ENCODE measurements at places on chromosomes 13 and 19.

DNA sequence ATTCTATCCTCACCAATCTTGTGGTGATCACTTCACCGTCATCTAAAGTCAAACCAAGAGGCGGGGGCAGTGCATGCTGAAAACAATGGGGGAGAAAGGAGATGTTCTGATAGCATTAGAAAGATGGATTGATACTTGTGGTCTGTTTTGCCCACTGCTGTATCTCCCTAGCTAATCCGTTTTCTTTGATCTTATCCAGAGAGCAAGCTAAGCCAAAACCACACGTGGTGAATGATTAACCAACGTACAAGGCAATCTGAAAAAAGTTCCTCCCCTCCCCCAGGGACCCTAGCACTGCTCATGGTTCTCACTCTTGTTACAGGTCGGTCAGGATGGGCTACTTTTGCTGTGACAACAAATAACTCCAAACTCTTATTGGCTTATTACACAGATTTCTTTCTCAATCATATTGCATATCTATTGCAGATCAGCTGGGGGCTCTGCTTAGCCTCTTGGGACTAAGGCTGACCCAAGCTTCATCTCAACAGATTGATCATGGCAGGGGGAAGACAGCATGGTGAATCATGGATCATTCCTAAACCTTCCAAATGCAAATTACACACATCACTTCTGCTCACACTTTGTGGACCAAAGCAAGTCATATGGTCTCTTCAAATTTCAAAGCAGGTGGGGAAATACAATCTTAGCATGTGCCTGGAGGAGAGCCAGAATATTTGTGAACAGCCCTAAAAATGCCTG is 11.9 kb upstream of the C13orf42 start:
- DNase-seq = peak; percentile 82

GRCh38 chr13:108383667-108384066 is 114.1 kb downstream of the TNFSF13B start:
- DNase-seq = no peak

DNA sequence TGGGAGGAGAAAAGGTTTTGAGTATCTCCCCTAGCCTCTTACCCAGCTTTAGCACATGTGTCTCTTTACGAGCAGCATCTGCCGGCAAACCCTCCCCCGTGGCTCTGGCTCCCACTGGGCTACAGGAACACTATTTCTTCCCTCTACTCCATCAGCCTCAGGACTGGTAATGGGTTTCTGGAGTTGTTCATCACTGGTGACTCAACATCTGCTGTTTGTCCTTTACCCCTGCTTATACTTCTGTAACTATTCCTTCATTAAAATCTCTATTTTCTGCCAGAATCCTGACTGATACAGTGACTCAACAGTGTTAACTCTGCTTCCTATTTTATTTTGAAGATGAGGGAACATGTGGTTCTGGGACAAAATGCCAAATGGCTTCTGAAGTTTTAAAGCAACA is 437.3 kb upstream of the HTR2A start:
- no peak for DNase-seq

- no peak for DNase-seq
Measured at GRCh38 chr13:23443878-23444277, 10.4 kb upstream of the SACS start.

- no peak for DNase-seq
Measured at GRCh38 chr19:29695765-29696564, 19.1 kb downstream of the C19orf12 start.

- DNase-seq = no peak
Measured at GRCh38 chr13:77038907-77039480, 12.0 kb upstream of the FBXL3 start.

DNA sequence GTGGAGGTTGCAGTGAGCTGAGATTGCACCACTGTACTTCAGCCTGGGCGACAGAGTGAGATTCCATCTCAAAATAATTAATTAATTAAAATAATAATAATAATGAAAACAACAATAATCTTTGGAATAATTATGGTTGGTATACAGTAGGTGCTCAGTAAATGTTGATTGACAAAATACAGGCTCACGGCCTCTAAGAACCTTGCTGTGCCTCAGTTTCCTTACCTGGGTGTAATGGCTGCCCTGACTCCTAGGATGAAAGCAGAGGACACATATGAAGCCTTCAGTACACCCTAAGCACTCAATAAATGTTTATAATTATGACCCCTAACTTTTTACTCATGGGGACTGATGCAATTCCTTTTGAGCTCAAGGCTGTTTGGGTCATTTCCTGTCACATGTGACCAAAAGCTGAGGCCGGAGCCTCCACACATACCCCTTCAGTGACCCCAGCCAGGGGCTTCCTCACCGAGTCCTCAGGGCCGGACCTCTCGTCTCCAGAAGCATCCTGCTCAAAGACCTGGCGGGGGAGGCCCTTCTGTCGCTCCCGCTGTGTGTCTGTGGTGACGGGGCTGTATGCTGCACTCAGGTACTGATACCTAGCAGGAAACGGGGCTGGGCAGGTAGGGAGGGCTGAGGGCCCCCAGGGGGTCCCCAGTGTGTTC is 10.5 kb downstream of the DOCK6 start:
- no peak for DNase-seq

GRCh38 chr19:13830114-13830740 is 35.0 kb downstream of the ZSWIM4 start:
- no peak for DNase-seq

DNA sequence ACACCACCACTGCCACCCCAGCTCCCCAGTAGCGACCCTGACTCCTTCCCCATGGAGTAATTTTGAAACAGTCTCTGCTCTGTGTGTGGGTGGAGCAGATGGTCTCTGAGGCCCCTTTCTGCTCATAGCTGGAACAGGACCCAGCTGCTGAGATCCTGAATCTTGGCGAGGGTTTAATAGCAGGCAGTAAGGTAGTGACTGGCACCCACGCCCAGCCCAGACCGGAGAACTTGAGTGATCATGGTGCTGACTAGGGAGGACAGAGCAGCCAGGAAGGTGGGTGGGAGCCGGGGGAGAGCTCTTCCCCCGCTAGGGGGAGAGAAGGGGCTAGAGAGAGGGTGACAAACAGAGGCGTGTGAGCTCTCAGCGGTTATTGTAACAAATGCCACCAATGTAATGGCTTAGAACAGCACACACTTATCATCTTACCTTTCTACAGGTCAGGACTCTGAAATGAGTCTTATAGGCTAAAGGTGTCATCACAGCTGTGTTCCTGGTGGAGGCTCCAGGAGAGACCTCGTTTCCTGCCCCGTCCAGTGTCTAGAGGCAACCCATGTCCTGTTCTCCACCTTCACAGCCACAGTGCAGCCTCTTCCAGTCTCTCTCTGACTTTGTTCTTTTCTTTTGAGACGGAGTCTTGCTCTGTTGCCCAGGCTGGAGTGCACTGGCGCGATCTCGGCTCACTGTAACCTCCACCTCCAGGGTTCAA is 7.2 kb upstream of the ACER1 start:
- DNase-seq = no peak

Measured in SK-N-DZ (cell line).